ENCODE measurements at places on chromosomes 1 and 21.

DNA sequence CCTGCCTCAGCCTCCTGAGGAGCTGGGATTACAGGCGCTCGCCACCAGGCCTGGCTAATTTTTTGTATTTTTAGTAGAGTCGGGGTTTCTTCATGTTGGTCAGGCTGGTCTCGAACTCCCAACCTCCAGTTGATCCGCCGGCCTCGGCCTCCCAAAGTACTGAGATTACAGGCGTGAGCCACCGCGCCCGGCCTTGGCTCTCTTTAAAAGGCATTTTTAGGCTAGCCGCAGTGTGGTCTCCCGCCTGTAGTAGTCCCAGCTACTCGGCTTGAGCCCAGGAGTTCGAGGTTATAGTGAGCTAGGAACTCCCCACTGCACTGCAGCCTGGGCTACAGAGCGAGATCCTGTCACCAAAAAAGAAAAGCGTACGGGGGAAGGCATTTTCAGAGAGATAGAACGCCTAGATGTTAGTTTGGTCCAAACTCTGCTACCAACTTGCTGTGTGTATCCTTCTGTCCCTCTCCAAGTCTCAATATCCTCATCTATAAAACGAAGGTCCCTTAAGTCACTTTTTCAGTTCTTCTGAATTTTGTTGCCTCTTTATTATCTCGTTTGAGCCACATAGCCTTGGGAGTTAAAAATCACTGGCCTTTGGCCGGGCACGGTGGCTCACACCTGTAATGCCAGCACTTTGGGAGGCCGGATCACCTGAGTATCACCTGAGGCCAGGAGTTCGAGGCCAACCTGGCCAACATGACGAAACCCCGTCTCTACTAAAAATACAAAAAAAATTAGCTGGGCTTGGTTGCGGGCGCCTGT, 734 bp downstream of the MED18 start:
- DNase-seq, result no peak

DNA sequence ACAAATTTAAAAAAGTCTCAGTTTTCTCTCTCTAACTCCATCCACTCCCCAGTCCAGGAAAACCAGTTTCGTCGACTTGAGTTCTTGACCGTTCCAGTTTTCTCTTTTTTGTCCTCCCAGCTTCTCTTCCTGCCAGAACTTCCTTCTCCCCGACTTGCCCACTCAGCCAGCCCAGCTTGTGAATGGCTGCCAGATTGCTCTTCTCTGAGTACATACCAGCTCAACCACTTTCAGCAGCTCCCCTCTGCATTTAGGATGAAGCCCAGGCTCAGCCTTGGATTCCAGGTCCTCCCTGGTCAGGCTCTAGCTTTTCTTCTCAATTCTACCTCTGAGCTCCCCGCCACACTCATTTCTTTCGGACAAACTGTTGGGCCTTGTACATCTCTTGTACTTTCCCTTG, 1.4 kb downstream of the DIO1 start:
- DNase-seq, result no peak

GRCh38 chr1:25503551-25504426, 39.6 kb upstream of the LDLRAP1 start:
- no peak for DNase-seq

GRCh38 chr1:206821493-206821892, 43.9 kb upstream of the IL20 start:
- no peak for DNase-seq

DNA sequence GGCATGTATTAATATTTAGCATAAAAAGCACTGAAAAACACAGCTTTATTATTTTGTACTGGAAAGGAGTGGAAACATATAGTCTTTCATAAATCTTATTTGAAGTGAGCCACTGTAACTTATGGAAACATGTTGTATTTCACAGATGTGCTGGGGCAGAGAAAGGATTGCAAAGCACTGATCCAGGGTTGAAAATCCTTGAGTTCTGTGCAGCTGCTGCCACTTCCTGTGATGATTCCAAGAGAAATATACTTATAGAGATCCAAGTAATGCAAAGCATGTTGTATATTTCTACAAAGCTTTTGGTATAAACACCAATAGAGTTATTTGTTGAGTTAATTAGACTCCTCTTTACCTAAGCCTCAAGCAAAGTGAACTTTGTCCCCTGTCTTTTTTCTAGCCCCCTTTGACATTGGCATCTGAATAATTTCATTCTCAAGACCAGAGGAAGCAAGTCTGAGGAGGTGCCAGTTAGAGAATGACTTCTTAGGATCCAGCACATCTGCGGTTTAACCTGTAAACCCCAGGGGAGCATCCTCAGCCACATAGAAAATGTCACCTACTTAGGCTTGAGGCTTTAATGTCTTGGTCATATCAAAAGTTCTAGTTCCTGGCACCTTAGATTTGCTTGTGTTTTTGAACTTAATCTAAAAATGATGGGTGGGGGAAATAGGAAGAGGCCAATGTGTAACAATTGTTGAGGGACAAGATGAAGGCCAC, 173.3 kb downstream of the FASLG start:
- DNase-seq, result no peak

Measured in Caki2 (cell line).